Stimulated activated CD4-positive, alpha-beta T cell treated with anti-CD3 and anti-CD28 coated beads, Interleukin-1b, Interleukin-23, amount 100 ng/mL, for 1 hour (primary cell): ENCODE measurements at places on chromosomes 11 and 22.

DNA sequence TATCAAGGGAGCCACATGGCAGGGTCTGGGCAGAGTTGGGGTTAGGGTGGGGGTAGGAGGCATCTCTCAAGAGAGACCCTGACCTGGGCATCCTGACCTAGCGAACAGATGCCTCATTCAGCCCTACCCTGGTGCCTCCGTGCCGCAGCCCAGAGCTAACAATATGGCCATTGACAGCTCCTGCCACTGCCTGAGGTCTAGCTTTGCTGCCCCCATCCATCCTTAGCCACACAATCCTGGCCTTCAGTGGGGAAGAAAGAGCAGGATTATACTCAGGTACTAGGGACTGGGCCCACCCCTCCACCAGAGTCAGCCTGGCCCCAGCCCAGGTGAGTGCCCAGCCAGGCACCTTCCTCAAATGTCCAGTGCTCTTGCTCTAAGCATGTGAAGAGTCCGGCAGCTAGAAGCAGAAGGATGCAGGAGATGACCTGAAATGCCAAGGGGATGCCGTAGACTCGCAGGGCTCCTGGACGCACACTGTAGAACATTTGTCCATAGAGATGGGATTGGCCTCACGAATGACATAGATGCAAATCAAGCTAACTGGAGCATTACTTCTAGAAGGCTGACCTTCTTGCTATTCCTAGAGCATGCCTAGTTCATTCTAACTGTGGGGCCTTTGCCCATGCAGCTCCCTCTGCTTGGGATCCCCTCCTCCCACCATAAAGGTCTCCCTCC is 13.3 kb upstream of the SERPINH1 start:
- no peak for DNase-seq

DNA sequence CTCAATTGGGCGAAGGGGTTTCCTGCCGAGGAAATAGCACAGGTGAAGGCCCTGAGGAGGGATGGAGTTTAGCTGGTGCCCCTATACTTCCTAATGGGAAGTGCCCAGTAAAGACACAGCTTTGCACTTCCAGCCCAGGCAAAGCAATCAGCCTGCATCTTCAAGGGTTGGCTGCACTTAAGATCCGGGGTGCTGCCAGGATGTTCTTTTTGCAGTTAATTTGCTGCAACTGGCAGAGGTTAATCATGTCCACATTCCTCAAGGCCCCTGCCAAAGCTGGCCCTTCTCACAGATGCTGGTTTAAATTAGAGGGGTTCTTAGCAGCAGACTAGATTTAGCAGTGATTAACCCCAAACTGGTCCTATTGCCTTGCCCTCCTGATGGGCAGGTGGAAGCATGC is 137.7 kb upstream of the NAV2 start:
- DNase-seq = no peak

DNA sequence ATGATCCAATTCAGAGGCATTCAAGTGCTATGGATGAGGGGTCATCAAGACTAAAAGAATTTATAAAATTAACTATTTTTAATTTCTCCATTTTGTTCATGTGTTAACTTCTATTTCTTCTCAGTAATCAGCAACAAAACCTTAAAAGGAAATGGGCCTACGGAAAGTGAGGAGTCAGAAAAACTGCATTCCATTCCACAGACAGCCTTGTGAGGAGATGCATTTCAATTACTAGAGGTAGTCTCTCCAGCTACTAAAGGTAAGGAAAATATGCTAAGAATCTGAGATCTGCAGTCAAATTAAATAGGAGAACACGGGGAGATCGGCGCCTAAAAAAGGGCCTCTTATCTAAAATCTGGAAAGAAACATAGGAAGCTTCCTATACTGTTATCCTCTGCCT is 661.7 kb downstream of the DLG2 start:
- DNase-seq = no peak

GRCh38 chr11:63914896-63915691 is 1.9 kb downstream of the RCOR2 start:
- DNase-seq = no peak

DNA sequence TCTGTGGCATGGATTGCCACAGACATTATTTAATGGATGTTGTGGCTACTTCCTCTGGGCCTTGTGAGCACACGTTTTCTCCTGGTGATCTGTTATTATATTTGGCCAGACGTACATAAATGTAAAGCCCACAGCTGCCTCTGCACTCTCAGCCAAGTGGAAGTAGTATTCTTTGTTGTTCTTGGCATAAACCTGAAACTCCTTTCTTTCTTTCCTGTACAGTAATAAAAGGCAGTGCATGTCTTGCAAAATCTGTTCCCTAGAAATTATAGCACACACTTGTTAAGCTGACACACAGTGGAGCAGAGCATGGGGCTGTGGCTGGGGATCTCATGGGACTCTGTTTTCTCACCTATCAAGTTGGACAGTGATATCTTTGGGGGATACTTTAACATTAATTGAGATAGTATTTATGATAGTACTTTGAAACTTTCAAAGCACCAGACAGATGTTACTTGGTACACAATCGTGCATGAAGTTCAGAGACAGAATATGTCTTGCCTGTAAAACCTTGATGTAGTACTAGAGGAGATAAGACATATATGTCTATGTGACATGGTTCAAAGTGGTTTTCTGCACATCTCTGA is 20.9 kb downstream of the PANX1 start:
- DNase-seq = no peak

- no peak for DNase-seq
These were observed 93.9 kb downstream of the BUD13 start for GRCh38 chr11:116678887-116679286.

DNA sequence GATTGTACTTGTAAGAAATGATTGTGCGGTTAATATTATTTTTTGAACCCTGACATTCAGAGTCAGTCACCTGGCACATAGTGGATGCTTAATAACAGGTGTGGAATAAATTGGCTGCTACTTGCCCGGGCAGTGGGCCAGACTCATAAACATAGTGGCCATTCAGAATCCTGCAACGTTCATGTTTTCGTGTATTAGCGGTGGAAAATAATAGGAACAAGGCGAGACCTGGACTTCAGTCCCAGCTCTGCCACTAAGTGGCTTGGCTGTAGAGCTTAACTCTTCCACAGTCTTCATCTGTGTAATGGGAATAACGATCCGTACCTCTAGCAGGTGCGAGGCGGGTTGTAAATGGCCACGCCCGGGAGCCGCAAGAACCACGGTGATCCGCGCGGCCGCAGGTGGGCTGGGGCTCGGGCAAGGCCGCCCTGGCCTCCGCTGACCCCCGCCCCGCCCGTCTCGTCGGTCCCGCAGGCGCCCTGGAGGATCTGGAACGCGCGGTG is 761 bp upstream of the TMEM25 start:
- DNase-seq = no peak

- DNase-seq = no peak
These were observed 1.9 kb upstream of the UQCC3 start for GRCh38 chr11:62669420-62670161.

DNA sequence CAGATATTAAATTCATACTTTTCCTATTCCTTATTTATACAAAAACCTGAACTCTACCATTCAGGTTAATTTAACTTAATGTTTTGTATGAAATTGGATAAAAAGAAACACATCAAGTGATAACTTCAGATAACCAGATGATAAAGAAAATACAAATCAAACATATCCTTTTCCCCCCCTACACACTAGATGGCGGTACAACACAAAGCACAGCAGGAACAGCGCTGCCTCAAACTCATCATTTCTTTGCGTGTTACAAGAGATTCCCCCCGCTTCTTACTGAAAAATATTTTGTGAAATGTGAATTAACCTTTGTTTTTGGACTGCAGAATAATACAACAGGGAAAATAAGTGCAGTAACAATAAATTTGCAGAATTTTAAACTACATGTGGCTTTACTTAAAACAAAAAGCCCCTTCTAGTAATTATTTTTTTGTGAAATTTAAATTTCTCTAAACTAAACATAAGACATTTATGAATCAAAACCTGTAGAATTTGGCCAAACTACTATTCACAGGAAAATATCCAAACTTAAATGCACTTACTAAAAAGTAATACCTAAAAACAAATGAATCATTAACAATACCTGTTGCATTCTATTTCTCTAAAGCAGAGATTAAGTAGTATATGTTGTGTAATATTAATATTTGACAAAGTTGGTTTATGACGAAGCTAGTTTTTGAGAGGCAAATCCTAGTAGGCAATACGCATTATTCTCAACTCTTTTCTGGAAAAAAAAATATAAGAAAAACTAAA is 74.4 kb downstream of the ARHGAP32 start:
- DNase-seq = peak; percentile 16

GRCh38 chr11:70183483-70184176 is 19.5 kb upstream of the FADD start:
- DNase-seq = no peak
